ENCODE measurements at places on chromosomes 12 and 14. TPM values are rescaled to one million over a fixed set of nuclear protein-coding genes. Genes with fewer than 3 reads are reported as not detected.
A peak's percentile ranks its signal among the peaks of the same experiment; 100 is the strongest.

GRCh38 chr14:90275458-90275814 is 19.1 kb downstream of the PSMC1 start:
- H3K4me1 ChIP-seq = no peaks in the 10 kb centered on the region
- no peak overlapping the region for H3K27ac ChIP-seq
- H3K4me3 ChIP-seq = no peak overlapping the region

- H3K4me1 ChIP-seq = peaks cover 4% of the 10 kb centered on the region
- H3K36me3 ChIP-seq = no peaks in the 10 kb centered on the region
- no peak overlapping the region for H3K4me3 ChIP-seq
- DNase-seq = no peak
- H3K27ac ChIP-seq = no peak overlapping the region
- H3K27me3 ChIP-seq = no peaks in the 10 kb centered on the region
These were observed 509.3 kb upstream of the CCDC196 start for GRCh38 chr14:65976761-65977404.

GRCh38 chr12:117789195-117789912 is 179.4 kb downstream of the KSR2 start:
- no peak overlapping the region for H3K4me3 ChIP-seq
- DNase-seq = no peak
- H3K27ac ChIP-seq = no peak overlapping the region
- no peaks in the 10 kb centered on the region for H3K4me1 ChIP-seq
- no peaks in the 10 kb centered on the region for H3K36me3 ChIP-seq

GRCh38 chr14:89215114-89215513 is 201.9 kb downstream of the FOXN3 start:
- no peaks in the 10 kb centered on the region for H3K27me3 ChIP-seq
- H3K27ac ChIP-seq = peak overlapping the region; percentile 25
- DNase-seq = no peak
- H3K4me1 ChIP-seq = peaks cover 45% of the 10 kb centered on the region
- H3K4me3 ChIP-seq = no peak overlapping the region

- DNase-seq = peak; percentile 76
- H3K27me3 ChIP-seq = no peaks in the 10 kb centered on the region
- peak overlapping the region; percentile 75 for H3K27ac ChIP-seq
- H3K4me1 ChIP-seq = peaks cover 62% of the 10 kb centered on the region
- H3K36me3 ChIP-seq = no peaks in the 10 kb centered on the region
These were observed 38.3 kb upstream of the PNMA1 start for GRCh38 chr14:73752297-73752992.

DNA sequence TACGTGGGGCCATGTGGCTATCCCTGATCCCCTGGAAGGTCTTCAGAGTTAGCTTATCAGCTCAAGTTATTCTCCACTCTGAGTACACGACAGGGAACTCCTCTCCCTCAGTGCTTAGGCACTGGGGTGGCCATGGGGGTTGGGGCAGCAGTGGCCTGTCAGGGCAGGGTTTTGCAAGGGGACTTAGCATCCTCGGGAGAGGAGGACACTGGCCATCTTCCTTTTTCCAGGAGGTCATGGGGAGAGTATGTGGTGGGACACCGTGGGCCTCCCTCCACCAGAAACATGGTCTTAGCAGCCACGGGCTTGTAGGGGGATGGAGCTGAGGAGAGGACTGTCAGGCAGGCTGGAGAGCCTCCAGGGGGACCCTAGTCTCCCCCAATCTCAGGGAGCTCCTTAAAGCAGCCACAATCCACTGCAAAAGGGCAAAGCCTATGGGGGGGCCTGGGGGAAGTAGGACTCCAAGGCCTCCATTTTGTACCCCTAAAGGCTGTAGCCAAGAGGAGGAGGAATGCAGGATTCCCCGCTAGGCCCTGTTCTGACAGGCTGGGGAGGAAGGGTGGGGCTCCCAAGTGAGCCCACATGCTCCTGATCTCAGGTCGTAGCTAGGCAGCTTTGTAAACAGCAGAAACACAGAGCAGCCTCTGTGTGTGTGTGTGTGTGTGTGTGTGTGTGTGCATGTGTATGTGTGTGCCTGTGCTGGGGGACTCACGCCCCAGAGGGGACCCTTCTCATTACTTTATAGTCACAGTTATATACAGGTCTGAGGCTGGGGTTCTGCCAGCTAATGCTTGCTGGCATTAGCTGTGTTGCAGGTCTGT is 36.6 kb downstream of the KRT80 start:
- H3K27ac ChIP-seq = no peak overlapping the region
- no peak for DNase-seq
- no peaks in the 10 kb centered on the region for H3K4me1 ChIP-seq

GRCh38 chr12:66166561-66166960 is 3.2 kb downstream of the TMBIM4 start:
- H3K4me1 ChIP-seq = peaks cover 4% of the 10 kb centered on the region
- peaks cover 25% of the 10 kb centered on the region for H3K36me3 ChIP-seq
- H3K4me3 ChIP-seq = no peak overlapping the region
- no peak for DNase-seq
- H3K27me3 ChIP-seq = no peaks in the 10 kb centered on the region
- H3K27ac ChIP-seq = no peak overlapping the region

DNA sequence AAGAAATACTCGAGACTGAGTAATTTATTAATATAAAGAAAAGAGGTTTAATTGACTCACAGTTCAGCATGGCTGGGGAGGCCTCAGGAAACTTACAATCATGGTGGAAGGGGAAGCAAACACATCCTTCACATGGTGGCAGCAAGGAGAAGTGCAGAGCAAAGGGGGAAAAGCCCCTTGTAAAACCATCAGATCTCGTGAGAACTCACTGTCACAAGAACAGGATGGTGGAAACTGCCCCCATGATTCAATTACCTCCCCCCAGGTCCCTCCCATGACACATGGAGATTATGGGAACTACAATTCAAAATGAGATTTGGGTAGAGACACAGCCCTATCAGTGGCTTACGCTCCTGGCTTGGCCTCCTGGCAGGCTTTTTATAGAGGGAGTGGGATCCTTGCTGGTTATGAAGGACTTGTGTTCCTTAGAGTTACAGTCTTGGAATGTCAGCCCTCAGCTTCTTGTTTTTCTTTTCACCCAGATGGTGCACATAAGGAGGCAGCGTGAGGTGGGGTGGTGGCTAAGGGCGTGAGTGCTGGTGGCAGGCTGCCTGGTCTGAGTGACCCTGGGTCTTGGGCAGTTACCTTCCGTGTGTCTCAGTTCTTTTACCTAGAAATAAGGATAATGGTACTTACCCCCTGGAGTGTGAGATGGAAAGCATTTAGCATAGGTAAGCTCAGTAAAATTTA is 25.7 kb downstream of the TRAF3 start:
- H3K4me1 ChIP-seq = peaks cover 3% of the 10 kb centered on the region
- no peak for DNase-seq
- H3K27me3 ChIP-seq = no peaks in the 10 kb centered on the region
- H3K27ac ChIP-seq = no peak overlapping the region
- H3K4me3 ChIP-seq = no peak overlapping the region

IFT43 gene
- polyA plus RNA-seq = 78.8 TPM

KLRB1 gene
- not detected for polyA plus RNA-seq

PDZRN4 gene
- 0.02 TPM for polyA plus RNA-seq

All from SK-N-SH (cell line).